ENCODE measurements at places on chromosomes 7 and 10. TPM values are rescaled to one million over a fixed set of nuclear protein-coding genes. Genes with fewer than 3 reads are reported as not detected.

The EBF3 gene
- total RNA-seq, result 0.12 TPM

The CACNA2D1 gene
- total RNA-seq, result 1.4 TPM

The CACNB2 gene
- total RNA-seq, result 9.8 TPM

DNA sequence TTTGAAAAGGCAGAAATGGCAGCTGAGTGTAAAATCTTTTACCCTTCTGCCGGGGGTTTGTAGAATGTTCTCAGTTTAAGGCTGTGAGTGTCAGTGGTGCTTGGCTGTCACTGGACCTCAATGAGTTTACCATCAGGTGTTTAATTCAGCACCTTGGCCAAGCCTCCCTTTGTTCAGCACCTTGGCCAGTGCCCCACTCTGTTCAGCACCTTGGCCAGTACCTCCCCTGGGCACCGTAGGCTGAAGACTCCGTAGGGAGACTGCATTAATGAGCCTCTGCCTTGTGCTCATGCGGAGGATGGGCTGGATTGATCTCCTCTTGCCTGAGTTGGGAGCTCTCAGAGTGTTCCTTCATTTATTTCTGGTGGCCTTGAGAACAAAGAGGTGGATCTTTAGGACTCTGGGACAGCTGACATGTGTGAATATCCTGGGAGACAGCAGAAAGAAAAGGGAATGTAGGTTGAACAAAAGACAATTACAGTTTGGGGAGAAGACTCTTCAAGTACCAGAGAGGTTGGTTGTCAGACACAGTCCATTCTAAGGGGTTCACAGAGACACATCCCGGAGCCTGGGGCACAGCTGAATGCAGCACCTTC, 1.6 kb downstream of the FAM24A start:
- peak; percentile 40 for DNase-seq

GRCh38 chr7:24836084-24836483, 78.8 kb upstream of the GSDME start:
- no peak for DNase-seq

The C10orf62 gene
- not detected for total RNA-seq
